ENCODE measurements at places on chromosomes 6 and 20.

DNA sequence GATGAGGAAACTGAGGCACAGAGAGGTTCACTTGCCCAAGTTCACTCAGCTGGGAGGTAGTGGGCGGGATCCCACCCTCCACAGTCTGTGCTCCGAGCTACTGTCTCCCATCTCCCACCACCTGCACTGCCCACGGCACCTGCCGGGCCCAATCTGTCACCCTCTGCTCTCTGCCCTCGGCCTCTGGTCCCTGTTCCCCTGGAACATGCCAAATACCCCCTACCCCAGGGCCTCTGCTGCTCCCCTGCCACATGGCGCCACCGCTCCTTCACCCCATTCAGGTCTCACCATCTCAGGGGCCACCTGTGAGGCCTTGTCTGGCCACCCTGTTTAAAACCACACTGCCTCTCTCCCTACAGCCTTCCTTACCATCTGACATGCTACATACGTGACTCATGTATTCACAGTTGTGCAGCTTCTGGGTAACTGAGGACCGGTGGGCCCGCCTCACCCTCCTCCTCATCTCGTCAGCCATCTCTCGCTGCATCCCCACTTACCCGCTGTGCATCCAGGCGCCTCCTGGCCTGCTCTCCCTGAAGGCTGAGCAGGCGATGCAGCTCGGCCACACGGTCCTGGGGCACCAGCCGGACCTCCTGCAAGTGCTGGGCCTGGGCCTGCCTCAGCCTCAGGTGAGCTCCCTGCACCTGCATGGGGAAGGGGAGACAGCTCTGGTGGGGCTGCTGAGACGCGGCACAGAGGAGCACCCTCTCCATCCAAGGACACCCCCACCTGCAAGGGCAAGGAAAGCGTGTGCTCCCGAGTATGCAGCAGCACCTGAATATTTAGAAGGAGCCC, 50.6 kb downstream of the GINS1 start:
- DNase-seq, result no peak

DNA sequence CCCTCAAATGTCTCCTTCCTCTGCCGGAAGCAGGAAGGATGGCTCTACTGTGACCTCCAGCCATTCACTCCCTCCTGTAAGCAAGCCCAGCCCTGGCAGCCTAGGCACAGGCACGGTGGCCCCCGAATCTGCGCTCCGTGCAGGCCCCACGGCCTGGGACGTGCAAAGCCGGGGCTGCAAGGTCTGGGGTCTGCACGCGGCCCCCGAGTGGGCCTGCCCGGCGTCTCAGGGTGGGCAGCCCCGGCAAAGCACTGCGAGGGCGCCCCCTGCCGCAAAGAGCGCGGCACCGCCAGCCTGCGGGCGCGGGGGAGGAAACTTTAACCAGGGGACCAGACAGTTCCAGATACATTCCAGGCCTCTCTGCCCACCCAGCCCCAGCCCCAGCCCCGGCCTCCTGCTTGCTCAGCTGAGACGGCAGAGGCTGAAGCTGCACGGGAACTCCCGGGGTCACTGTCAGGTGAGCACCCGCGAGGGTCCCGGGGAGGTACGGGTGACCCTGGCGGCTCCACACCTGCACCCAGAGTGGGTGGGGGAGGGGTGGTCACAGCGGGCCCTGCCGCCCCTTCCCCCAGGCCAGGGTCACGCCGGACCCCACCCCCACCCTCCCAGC, 98.8 kb downstream of the ASXL1 start:
- peak; percentile 77 for DNase-seq

- no peak for DNase-seq
Measured at GRCh38 chr20:33164763-33165095, 3.2 kb upstream of the BPIFA2 start.

GRCh38 chr6:87731818-87732661, 30.0 kb upstream of the AKIRIN2 start:
- DNase-seq, result peak; percentile 87
